ENCODE measurements at places on chromosomes 6 and 20. TPM values are rescaled to one million over a fixed set of nuclear protein-coding genes. Genes with fewer than 3 reads are reported as not detected.

DNA sequence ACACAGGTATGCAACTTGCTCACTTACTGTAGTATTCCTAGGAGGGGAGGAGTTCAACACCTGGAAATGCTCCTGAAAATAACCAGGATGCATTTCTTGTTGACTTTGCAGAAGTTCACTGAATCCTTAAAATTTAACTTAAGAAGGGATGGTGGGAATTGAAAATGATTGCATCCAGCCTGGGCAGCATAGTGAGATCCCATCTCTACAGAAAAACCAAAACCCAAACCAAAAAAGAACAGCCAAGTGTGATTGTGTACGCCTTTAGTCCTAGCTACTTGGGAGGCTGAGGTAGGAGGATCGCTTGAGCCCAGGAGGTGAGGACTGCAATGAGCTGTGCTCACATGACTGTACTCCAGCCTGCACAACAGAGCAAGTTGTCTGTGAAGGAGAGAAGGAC is 1.7 kb downstream of the DNAH8 start:
- H3K36me3 ChIP-seq: no peaks in the 10 kb centered on the region
- no peak overlapping the region for H3K27ac ChIP-seq
- peaks cover 2% of the 10 kb centered on the region for H3K4me1 ChIP-seq
- H3K4me3 ChIP-seq: no peak overlapping the region

DNA sequence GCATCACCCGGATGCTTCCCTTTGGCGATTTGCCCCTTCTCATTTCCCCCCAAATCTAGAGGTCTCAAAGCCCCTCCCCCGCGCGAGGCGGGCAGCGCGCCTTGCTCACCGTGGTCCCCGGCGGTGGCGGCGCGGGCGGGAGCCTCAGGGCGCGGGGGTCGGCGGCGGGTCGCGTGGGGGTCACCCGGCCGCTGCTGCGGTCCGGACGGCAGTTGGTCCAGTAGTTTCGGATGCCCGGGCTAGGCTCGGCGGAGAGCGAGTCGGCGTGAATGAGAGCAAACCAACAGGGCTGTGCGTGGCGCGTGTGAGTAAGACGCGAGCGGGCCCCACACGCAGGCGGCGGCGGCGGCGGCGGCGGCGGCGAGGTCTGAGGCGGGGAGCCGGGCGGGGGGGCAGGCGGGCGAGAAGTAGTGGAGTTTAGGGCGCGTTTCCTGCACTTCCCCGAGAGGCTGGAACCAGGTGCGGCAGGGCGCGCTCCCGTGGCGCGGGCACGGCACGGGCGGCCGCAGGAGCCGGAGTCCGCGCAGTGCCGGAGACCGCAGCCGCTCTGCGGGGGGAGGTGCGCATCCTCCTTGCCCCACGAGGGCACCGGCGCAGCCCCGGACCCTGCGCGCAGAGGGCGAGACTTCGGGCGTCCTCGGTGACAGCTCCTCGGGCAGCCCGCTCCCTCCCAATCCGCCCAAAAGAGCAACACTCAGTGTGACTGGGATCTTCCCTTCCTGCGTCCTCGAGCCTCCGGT is 567 bp downstream of the HS3ST5 start:
- peaks cover 16% of the 10 kb centered on the region for H3K27me3 ChIP-seq
- H3K36me3 ChIP-seq: no peaks in the 10 kb centered on the region
- peak overlapping the region; percentile 64 for H3K4me3 ChIP-seq
- peak; percentile 38 for DNase-seq
- no peak overlapping the region for H3K27ac ChIP-seq

GRCh38 chr6:44956396-44956795 is 371.7 kb upstream of the RUNX2 start:
- no peak overlapping the region for H3K4me3 ChIP-seq
- no peak for DNase-seq
- no peaks in the 10 kb centered on the region for H3K27me3 ChIP-seq
- H3K4me1 ChIP-seq: no peaks in the 10 kb centered on the region

- H3K27ac ChIP-seq: no peak overlapping the region
- no peak overlapping the region for H3K4me3 ChIP-seq
- H3K36me3 ChIP-seq: no peaks in the 10 kb centered on the region
- H3K4me1 ChIP-seq: no peaks in the 10 kb centered on the region
- DNase-seq: no peak
- H3K27me3 ChIP-seq: no peaks in the 10 kb centered on the region
Observed at GRCh38 chr6:88454658-88455057, 288.5 kb upstream of the CNR1 start.

ATXN1 gene
- total RNA-seq: 19.9 TPM

EEF1A2 gene
- 330 TPM for total RNA-seq

DNA sequence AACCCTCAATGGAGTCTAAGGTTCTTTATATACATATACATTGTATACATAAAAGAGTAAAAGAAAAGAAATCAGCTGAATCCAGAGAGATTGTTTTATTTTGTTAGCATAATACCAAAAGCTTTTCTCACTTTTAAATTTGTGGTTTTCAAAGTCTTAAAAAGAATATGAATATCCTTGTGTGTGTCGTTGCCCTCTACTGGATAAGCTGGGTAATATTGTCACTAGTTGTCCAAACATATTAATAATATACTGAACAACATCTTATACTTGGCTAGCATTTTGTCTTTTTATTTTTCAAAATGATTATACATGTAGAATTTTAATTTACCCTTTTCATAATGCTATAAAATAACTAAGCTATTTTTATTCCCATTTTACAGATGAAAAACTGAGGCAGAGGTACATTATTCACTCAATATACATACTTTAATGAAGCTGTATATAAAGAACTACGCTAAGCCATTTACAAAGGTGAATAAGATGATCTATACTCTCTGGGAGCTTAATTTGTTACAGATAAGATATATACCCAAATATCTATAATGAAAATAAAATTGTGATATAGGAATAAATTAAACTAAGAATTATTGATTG is 531.7 kb downstream of the TFAP2B start:
- H3K4me3 ChIP-seq: no peak overlapping the region
- DNase-seq: peak; percentile 11
- H3K4me1 ChIP-seq: no peaks in the 10 kb centered on the region
- H3K36me3 ChIP-seq: no peaks in the 10 kb centered on the region
- H3K27ac ChIP-seq: no peak overlapping the region

FOXF2 gene
- 0.22 TPM for total RNA-seq

- no peak overlapping the region for H3K4me3 ChIP-seq
- H3K27me3 ChIP-seq: peaks cover 10% of the 10 kb centered on the region
- DNase-seq: no peak
- no peak overlapping the region for H3K27ac ChIP-seq
Observed at GRCh38 chr6:33861722-33862121, 57.9 kb upstream of the MLN start.

- peaks cover 38% of the 10 kb centered on the region for H3K4me1 ChIP-seq
- peak; percentile 89 for DNase-seq
- H3K36me3 ChIP-seq: peaks cover 9% of the 10 kb centered on the region
Observed at GRCh38 chr20:19889011-19889953, 127.9 kb upstream of the NAA20 start.

DNA sequence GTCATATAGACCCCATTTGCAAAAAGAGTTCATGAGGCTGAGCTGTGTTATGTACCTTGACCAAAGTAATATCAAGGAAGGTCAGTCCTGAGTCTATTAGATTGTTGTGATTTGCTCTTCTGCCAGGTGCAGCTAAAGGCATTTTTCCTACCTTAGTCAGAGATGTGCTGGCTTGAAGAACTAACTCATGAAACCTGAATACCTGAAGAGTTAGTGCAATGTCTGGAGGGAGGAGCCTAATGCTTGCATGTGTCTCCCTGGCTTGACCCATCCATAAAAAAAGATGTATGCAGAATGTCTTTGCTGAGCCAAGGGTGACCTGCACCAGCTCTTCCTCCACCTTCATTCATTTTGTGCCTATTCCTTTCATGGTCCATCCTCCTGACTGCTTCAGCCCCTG is 742.0 kb downstream of the KIF16B start:
- no peaks in the 10 kb centered on the region for H3K27me3 ChIP-seq
- no peak overlapping the region for H3K4me3 ChIP-seq
- peaks cover 2% of the 10 kb centered on the region for H3K4me1 ChIP-seq
- H3K36me3 ChIP-seq: no peaks in the 10 kb centered on the region

GRCh38 chr20:63190828-63191227 is 25.1 kb downstream of the YTHDF1 start:
- no peaks in the 10 kb centered on the region for H3K4me1 ChIP-seq
- no peaks in the 10 kb centered on the region for H3K27me3 ChIP-seq
- DNase-seq: no peak
- no peak overlapping the region for H3K4me3 ChIP-seq
- peaks cover 13% of the 10 kb centered on the region for H3K36me3 ChIP-seq

SHLD1 gene
- total RNA-seq: 4.3 TPM

TCF15 gene
- total RNA-seq: 5.9 TPM

- no peak overlapping the region for H3K27ac ChIP-seq
- DNase-seq: no peak
- H3K36me3 ChIP-seq: no peaks in the 10 kb centered on the region
Observed at GRCh38 chr6:7805850-7806214, 79.9 kb downstream of the BMP6 start.

- no peak for DNase-seq
- H3K27ac ChIP-seq: no peak overlapping the region
- H3K4me3 ChIP-seq: no peak overlapping the region
- no peaks in the 10 kb centered on the region for H3K4me1 ChIP-seq
- no peaks in the 10 kb centered on the region for H3K27me3 ChIP-seq
Observed at GRCh38 chr20:42164121-42164890, 546.1 kb upstream of the CHD6 start.

DNA sequence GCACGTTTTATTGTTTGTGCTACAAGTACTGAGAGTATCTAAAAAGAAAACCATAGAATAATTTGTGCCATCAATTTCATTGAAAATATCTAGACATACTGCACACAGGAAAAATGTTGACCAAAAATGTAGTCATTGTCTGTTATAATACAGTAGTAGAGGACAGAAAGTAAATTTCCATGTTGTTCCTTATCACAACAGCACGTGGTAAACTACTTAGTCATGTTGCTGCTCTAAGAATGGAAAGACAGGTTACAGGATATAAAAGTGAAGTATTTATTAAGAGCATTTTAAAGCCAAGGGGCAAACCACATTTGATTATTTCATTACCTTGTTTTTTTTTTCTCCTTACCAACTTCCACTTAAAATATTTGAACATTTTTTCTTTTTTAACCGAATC is 89.0 kb upstream of the CEP85L start:
- H3K27ac ChIP-seq: no peak overlapping the region
- DNase-seq: no peak
- no peaks in the 10 kb centered on the region for H3K27me3 ChIP-seq
- H3K4me3 ChIP-seq: no peak overlapping the region

- H3K36me3 ChIP-seq: no peaks in the 10 kb centered on the region
- no peaks in the 10 kb centered on the region for H3K27me3 ChIP-seq
- no peak overlapping the region for H3K27ac ChIP-seq
- H3K4me1 ChIP-seq: peaks cover 2% of the 10 kb centered on the region
Observed at GRCh38 chr6:39377539-39377950, 55.0 kb upstream of the KCNK16 start.

DNA sequence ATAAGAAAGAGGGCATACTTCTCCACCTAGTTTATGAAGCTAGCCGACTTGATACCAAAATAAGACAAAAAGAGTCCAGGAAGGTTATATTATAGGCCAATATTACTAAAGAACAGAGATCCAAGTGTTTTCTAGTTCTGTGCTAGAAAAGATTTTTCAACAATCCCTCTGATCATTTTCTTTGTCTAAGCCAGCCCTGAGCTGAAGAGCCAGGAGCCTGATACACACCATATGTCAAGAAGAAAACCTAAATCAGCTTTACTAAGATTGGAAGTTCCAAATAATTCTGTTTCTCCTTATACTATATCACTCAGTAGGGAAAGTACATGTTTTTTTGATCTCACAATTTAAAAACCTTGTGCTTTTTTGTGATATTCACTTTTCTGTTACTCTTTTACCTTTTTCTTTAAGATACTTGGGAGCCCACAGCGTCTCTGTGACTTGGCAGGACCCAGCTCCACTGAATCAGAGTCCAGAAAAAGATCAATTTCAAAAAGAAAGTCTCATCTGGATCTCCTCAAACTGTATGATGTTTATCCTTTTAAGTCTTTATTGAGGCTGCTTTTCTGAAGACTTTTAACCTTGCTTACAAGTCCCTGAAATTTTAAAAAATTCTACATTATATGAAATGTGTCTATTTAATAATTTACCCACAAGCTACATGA is 43.0 kb upstream of the PBOV1 start:
- no peak overlapping the region for H3K4me3 ChIP-seq
- H3K27me3 ChIP-seq: no peaks in the 10 kb centered on the region
- DNase-seq: peak; percentile 69
- no peaks in the 10 kb centered on the region for H3K4me1 ChIP-seq
